Neural crest cell (in vitro differentiated cells): ENCODE measurements at places on chromosomes 6 and 20.

GRCh38 chr6:63807056-63807455 lies 171.5 kb downstream of the PHF3 start:
- no peaks in the 10 kb centered on the region for H3K36me3 ChIP-seq
- H3K27me3 ChIP-seq = no peaks in the 10 kb centered on the region
- H3K4me3 ChIP-seq = no peak overlapping the region
- peaks cover 4% of the 10 kb centered on the region for H3K4me1 ChIP-seq

GRCh38 chr6:50978380-50979170 lies 159.9 kb downstream of the TFAP2B start:
- H3K4me3 ChIP-seq = no peak overlapping the region
- no peaks in the 10 kb centered on the region for H3K27me3 ChIP-seq
- H3K4me1 ChIP-seq = no peaks in the 10 kb centered on the region
- H3K36me3 ChIP-seq = no peaks in the 10 kb centered on the region
- no peak for DNase-seq
- no peak overlapping the region for H3K27ac ChIP-seq

DNA sequence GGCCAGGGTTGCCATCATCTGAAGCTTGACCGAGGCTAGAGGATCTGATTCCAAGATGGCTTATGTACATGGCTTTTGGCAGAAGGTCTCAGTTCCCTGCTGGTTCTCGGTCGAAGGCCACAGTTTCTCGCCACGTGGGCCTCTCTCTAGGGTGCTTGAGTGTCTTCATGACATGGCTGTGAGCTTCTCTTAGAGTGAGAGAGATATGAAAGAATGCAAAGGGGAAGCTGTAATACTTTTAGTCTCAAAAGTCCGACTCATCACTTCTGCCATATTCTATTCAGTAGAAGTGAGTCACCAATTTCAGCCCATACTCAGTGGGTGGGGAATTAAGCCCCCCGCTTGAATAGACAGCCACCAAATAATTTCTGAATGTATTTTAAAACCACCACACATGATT lies 94.2 kb downstream of the UTRN start:
- no peak overlapping the region for H3K27ac ChIP-seq
- no peak for DNase-seq
- no peaks in the 10 kb centered on the region for H3K27me3 ChIP-seq

GRCh38 chr6:136289327-136289578 lies 393 bp downstream of the BCLAF1 start:
- peak; percentile 88 for DNase-seq
- peaks cover 4% of the 10 kb centered on the region for H3K27me3 ChIP-seq
- H3K4me3 ChIP-seq = peak overlapping the region; percentile 100
- peaks cover 55% of the 10 kb centered on the region for H3K4me1 ChIP-seq
